Cerebellum (tissue), 4 donors: ENCODE measurements at places on chromosomes 1 and 21. TPM values are rescaled to one million over a fixed set of nuclear protein-coding genes. Genes with fewer than 3 reads are reported as not detected.

- no peak for DNase-seq
Measured at GRCh38 chr1:71269818-71270217, 189.0 kb upstream of the ZRANB2 start.

TP73 gene
- total RNA-seq = 0.36 TPM

DNA sequence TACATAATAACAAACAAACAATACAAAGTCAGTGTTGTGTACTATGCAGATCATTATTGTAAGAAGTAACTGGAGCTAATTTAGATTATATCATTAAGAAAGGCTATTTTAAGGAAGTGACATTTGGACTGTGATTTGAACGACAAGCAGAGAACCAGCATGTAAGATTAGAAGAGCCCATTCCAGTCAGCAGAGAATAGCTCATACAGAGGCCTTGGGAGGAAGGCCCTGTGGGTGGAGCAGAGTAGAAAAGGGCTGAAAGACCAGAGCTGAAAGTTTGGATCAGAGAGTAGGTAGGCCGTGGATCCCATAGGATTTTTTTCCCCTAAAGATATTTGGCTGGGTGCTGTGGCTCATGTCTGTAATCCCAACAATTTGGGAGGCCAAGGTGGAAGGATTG is 190.1 kb downstream of the OMA1 start:
- DNase-seq = no peak

SLC22A15 gene
- 32.8 TPM for total RNA-seq

DNA sequence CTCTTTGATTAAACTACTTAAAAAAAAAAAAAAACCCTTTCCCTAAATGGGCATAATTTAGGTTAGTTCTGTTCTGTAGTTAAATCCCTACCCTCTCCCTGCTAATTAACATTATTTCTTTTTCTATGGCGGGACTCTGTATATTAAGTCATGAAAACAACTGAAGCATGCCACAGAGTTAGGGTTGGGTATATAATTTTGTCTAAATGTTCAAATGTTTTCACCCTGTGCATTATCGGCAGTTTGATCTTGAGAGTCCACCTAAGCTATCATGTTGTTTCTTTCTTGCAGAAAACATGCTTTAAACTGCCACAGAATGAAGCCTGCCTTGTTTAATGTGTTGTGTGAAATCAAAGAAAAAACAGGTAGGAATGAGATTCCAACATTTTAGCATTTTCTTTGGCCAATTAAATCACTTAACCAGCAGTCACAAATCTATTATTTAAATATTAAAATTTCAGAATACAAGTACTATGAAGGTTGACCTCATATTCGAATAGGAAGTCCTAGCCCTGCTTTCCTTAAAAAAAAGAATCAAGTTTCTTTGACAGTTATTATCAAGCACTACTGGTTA is 4.0 kb downstream of the PBX1 start:
- DNase-seq = no peak

- DNase-seq = no peak
Measured at GRCh38 chr21:18384771-18385170, 18.8 kb downstream of the TMPRSS15 start.

TCHHL1 gene
- not detected for total RNA-seq

GRCh38 chr1:23383577-23384311 is 14.1 kb upstream of the ZNF436 start:
- DNase-seq = no peak

GRCh38 chr1:42136466-42136865 is 16.7 kb upstream of the GUCA2B start:
- no peak for DNase-seq

- no peak for DNase-seq
Measured at GRCh38 chr1:51418384-51418959, 88.1 kb upstream of the TTC39A start.

DNA sequence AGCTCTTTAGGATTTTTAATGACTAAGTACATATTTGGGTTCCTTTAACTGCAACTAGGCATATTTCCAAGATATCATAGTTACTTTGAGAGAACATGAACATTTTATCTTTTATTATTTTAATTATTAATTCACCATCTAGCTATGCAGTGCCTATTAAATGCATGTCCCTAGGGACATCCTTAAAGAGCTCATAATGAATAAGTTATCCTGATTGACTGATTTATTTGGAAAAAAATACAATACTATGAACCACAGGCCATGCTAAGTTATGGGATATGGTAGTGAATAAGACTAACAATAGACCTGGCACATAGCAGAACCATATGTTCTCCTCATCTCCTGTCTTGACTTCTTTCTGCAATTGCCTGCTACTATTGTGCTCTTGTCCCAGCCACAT is 16.4 kb upstream of the C1orf105 start:
- peak; percentile 13 for DNase-seq

WNT2B gene
- 9.3 TPM for total RNA-seq

- DNase-seq = no peak
Measured at GRCh38 chr1:83769072-83769471, 229.9 kb downstream of the TTLL7 start.

DNA sequence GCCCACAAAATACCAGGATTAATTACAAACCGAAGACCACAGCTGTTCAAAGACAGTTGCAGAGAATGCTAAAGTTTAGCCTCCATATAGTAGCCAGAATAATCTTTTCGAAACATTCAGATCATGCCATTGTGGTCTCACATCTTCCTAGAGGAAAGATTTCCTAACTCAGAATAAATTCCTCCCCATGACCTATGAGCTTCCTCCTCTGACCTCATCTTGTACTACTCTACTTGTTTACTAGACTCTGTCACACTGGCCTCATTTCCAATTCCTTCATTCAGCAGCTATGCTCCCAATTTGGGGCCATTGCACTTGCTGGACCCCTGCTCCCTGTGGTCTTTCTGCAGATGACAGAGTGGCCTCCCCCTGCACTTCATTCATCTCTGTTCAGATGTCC is 71.8 kb upstream of the LRRC53 start:
- no peak for DNase-seq

GRCh38 chr1:33339413-33339812 is 18.5 kb upstream of the A3GALT2 start:
- no peak for DNase-seq

DNA sequence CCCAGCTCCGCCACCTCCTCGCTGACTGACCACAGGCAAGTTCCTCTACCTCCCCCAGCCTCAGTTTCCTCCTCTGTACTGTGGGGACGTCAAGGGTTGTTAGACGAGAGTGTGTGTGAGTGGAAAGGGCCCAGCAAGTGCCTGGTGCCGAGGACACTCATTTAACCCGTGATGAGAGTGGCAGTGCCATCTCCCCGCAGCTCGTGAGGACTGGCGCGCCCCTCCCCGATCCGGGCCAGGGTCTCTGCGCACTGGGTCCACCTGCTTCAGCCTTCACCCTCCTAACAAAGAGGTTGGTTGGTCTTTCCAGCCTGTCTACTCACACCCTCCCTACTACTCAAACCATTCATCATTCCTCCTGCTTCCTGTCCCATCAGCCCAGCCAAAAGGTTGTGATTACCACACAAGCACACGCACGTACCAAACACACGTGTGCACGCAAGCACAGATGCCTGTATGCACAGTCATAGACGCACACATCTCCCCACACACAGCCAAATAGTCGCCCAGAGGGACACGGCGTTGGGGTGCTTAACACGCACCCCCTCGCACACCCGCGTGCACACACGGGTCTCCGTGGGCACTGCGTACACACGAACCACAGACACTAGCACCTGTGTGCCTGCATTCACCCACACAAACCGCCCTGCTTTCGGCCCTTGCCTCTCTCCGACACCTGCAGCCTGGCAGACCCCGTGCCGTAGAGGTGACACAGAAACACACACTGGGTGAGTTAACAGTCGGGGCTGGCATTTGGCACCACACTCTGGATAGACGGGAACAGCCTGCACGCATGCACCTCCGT is 39.3 kb downstream of the TAS1R2 start:
- no peak for DNase-seq

KCNN3 gene
- 4.2 TPM for total RNA-seq

OR10Z1 gene
- not detected for total RNA-seq

- no peak for DNase-seq
Measured at GRCh38 chr1:160048335-160048734, 16.5 kb upstream of the PIGM start.

GRCh38 chr1:183998045-183998444 is 39.5 kb downstream of the COLGALT2 start:
- no peak for DNase-seq

XCL1 gene
- total RNA-seq = not detected

DNA sequence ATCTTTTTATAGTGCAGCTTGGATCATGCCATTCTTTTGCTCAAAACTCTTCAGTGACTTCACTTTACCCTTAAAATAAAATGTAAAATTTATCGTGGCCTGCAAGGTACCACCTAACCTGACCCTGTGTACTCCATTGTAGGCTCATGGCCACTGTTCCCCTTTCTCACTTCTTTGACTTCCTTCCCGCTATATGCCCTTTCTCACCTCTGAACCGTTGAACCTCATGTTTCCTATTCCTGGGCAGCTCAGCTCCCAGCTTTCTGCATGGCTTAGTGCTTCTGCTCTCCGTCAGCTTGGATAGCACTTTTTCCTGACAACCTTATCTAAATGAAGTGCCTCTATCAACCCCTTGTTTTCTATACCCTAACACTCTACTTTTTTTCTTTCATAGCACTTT is 61.1 kb upstream of the GPR25 start:
- no peak for DNase-seq

DNA sequence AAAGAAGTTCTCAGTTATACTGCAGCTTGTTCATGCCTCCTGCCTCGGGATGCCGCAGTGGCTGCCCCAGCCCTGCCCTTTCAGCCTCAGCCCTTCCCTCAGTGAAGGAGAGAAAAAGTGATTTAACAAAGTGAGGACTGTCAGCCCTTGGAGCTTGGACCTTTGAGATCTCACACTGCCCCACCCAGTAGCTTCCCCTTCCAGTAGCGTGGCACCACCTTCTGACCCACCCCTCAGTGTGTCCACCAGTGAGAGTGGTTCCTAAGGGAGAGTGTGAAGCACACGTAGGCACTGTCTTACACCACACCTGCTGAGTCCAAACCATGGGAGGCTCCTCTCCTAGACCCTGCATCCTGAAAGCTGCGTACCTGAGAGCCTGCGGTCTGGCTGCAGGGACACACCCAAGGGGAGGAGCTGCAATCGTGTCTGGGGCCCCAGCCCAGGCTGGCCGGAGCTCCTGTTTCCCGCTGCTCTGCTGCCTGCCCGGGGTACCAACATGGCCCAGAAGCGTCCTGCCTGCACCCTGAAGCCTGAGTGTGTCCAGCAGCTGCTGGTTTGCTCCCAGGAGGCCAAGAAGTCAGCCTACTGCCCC is at the start of gene CDA:
Gene CDA (plus strand): TSS at position 464 of the 592 bp plus-strand sequence. CDS start 33 bp downstream, at position 497.
- DNase-seq = no peak

RBM11 gene
- 9.9 TPM for total RNA-seq

- DNase-seq = no peak
Measured at GRCh38 chr1:167499106-167499505, 19.2 kb downstream of the CD247 start.

DNA sequence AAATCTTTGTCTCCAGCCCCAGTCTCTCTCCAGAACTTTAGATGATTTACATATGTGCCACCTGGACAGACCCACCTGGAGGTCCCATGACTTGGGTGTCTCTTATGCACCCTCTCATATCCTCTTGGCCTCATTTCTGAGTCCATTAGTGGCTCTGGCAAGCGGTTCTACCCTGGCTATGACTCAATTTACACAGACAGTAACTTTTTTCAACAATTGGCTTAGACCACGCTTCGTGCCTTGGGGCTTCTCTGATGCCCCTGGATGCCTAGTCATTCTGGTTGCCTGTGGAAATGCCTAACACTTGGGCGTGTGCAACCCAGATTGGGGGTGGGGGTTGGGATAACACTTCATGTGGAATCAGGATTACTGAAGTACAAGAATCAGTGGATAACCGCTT is 57.1 kb upstream of the GADD45A start:
- DNase-seq = no peak

GRCh38 chr1:24849672-24850295 is 80.3 kb downstream of the RUNX3 start:
- no peak for DNase-seq

UMODL1 gene
- total RNA-seq = 0.09 TPM

- no peak for DNase-seq
Measured at GRCh38 chr1:65703853-65704252, 88.8 kb upstream of the PDE4B start.

HCRTR1 gene
- total RNA-seq = 0.64 TPM

POU2F1 gene
- 57.2 TPM for total RNA-seq

DNA sequence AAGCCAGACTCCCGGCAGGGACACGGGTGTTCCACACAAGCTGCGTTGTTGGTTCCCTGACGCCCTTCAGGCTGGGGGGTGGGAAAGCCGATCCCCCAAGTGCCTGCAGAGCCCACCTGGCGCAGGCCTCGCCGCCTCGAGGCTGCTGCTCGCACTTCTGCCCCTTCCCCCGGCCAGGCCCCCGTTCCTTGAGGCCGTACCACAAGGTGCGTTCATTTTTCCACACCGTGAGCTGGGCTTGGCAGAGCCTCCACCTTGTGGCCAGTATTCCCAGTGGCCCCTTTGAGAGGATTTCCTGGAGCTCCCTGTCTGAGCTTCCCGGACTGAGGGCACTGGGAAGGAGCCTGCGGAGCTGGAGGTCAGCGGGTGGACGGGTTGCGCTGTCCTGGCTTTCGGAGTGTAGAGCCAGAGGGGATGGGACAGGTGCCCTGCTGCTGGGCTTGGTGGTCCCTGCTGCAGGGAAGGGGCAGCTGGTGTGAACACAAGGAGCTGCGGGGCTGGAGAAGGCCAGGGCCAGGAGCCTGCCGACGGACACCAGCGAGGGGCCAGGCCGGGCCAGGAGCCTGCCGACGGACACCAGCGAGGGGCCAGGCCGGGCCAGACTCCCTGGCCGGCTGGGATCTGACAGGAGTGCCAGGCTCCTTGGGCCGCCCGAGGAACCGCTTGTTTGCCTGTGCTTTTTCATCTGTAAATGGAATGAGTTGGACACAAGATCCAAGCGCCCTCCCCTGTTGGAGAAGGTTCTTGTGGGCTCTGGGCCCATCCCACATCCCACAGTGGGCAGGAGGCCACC is 18.4 kb downstream of the PDXK start:
- no peak for DNase-seq

ZNF695 gene
- total RNA-seq = 11.9 TPM

GRCh38 chr1:54126271-54126815 is 26.5 kb downstream of the CDCP2 start:
- no peak for DNase-seq
